ENCODE measurements at places on chromosomes 7 and 10. TPM values are rescaled to one million over a fixed set of nuclear protein-coding genes. Genes with fewer than 3 reads are reported as not detected.

The SEMA3D gene
- total RNA-seq: not detected

The POLR1F gene
- 5.8 TPM for total RNA-seq

The TMEM213 gene
- not detected for total RNA-seq

The ZNF679 gene
- total RNA-seq: not detected

The WNT2 gene
- total RNA-seq: not detected

The SLC26A5 gene
- total RNA-seq: 0.58 TPM

DNA sequence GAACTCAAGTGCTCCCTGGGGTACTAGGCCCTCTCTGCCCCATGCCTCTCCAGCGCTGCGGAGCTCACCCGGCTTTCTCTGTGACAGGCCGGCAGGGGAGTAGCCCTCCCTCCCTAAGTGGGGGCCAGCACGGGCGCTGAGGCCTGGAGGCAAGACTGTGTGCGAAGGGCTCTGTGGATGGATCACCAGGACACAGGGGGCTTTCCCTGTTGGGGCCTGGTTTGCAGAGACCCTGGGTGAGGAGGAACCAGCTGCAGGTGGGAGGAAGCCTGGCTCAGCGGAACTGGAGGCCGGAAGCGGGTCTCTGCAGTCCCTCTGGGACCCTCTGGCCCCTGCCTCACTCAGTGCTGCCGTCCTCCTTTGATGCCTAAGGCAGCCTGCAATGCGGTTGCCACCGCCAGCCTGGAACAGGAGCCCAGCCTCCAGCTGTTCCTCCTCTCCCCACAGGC lies 106.0 kb downstream of the CYTH3 start:
- no peak for DNase-seq
- no peaks in the 10 kb centered on the region for H3K27me3 ChIP-seq
- peaks cover 84% of the 10 kb centered on the region for H3K36me3 ChIP-seq
- H3K4me3 ChIP-seq: no peak overlapping the region
- peaks cover 15% of the 10 kb centered on the region for H3K4me1 ChIP-seq

- no peaks in the 10 kb centered on the region for H3K27me3 ChIP-seq
- DNase-seq: no peak
- H3K4me3 ChIP-seq: no peak overlapping the region
- H3K4me1 ChIP-seq: no peaks in the 10 kb centered on the region
These were observed 113.1 kb upstream of the IGFBP3 start for GRCh38 chr7:46034056-46034768.

GRCh38 chr7:42545049-42545724 lies 308.2 kb upstream of the GLI3 start:
- H3K4me1 ChIP-seq: no peaks in the 10 kb centered on the region
- H3K4me3 ChIP-seq: no peak overlapping the region

DNA sequence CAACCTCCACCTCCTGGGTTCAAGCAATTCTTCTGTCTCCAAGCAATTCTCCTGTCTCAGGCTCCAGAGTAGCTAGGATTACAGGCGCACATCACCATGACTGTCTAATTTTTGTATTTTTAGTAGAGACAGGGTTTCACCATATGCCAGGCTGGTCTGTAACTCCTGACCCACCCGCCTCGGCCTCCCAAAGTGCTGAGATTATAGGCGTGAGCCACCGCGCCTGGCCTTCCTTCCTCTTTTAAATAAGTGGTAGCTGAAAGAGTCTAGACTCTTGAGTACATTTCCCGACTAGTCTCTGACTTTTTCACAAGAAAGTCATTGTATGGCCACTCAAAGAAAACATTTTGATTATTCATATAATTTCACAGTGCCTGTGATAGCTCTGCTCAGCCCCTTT lies 636.2 kb upstream of the ANKRD30A start:
- no peak for DNase-seq
- no peaks in the 10 kb centered on the region for H3K36me3 ChIP-seq
- no peak overlapping the region for H3K27ac ChIP-seq
- H3K4me1 ChIP-seq: no peaks in the 10 kb centered on the region
- no peaks in the 10 kb centered on the region for H3K27me3 ChIP-seq

DNA sequence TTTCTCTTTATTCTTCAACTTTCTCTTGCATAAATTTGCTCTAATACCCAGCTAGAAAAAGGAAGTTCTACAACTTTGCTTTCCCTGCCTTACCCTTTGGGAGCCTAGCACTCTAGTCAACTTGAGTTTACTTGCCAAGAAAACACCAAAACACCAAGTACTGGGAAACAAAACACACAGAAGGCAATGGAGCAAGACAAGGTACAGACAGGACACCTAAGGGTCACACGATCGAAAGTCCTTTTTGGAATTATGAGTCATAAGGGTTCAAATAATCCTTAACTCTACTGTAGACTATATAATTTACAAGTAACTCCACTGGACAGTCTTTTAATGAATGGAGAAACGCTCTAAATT lies 42.6 kb upstream of the ANAPC16 start:
- no peak overlapping the region for H3K4me3 ChIP-seq
- DNase-seq: no peak
- peaks cover 10% of the 10 kb centered on the region for H3K4me1 ChIP-seq
- no peak overlapping the region for H3K27ac ChIP-seq
